ENCODE measurements at places on chromosomes 5 and 9.

DNA sequence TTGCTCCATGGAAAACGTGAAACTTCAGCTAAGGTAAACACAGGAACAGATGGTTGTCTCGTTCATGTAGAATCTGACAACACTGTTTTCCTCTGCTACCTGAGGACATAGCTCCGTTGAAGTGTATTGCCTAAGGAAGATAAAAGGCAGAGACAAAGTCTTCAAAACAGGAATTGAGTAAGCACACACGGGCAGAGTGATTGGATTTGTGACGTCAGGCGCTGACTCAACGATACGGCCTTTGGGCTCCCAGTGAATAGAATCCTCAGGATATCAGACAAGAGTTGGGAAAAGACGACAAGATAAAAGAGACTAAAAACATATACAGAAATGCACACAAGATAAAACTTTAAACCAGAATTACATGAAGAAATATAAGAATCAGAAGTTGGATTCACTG, 787.1 kb upstream of the CTNND2 start:
- DNase-seq, result no peak

GRCh38 chr5:87899208-87899661, 369.4 kb downstream of the TMEM161B start:
- DNase-seq, result peak; percentile 1

GRCh38 chr5:142823126-142823525, 52.9 kb downstream of the ARHGAP26 start:
- DNase-seq, result peak; percentile 39

DNA sequence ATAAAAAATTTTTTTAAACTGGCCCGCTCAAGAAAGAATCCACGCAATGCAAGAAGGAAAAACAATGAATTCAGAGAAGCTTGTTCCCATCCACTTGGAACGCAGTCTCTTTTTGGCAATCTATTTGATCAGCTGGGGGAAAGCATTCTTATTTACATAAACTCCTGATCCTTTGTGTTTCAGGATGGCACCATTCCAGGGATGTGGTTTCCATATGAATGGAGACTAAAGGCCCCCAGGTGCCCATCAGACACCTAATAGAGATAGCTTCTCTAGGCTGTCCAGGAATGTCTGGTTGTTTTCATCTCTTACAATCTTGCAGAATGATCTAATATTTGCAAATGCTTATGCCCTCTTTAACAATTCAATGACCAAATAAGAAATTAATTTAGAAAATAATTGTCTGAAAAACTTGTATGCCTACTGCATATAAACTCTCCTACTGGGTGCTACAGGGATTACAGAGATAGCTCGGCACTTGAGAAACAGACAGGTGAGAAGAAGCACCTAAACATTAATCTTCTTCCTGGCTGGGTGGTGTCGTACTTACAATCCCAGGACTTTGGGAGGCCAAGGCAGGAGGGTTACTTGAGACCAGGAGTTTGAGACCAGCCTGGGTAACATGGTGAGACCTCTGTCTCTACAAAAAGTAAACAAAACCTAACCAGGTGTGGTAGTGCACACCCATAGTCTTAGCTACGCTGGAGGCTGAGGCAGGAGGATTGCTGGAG, 3.0 kb upstream of the RASGRF2 start:
- DNase-seq, result no peak

DNA sequence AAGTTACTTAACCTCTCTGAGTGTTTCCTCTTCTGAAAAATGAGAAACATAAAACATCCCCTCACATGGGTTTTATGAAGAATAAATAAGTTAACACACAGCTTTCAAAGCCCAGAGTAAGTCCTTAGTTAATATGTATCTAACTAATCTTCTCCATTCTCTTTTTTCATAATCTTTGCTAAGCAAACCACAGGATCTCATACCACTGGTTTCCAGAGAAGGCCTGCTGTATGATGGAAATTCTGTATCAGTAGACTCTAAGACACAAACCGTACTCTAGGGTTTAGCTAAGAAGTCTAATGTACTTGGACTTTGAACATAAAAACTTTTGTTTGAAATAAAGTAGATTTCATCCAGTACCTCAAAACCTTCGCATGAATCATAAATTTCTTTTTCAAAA, 307.9 kb downstream of the SPOCK1 start:
- DNase-seq, result no peak

DNA sequence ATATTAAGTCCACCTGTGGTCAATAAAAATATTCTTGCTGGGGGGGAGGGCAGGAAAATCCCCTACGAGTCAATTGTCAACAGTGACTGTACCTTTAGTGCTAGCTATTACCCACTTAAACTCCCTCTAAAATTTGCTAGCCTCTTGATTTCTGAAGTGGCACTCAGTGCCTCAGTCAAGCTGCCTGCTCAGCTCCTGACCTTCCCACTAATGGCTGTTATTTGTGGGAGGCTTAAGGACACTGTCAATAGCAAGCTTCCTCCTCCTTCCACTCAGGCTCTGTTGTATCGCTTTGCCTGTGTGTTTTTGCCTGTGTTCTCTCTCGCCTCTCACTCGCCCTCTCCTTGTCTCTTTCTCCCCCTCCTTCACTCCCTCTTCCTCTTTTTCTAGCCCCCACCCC, 140.8 kb downstream of the BNC2 start:
- no peak for DNase-seq

DNA sequence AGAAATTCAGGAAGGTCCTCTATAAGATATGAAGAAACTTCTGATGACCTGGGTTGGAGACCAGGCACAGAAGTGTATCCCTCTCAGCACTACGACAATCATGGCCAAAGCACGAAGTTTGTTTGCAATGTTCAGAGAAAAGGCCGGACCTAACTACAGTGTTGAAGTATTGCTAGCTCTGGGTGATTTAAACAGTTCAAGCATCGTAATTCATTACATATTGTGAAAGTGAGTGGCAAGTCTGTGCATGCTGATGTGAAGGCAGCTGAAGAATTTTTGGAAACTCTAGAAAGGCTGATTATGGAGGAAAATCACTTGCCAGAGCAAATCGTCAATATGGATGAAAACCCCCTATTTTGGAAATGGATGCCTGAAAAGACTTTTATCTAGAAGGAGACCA, 67.2 kb upstream of the PANK3 start:
- no peak for DNase-seq

All from lung microvascular endothelial cell (primary cell).